ENCODE measurements at places on chromosomes 16 and 17.

DNA sequence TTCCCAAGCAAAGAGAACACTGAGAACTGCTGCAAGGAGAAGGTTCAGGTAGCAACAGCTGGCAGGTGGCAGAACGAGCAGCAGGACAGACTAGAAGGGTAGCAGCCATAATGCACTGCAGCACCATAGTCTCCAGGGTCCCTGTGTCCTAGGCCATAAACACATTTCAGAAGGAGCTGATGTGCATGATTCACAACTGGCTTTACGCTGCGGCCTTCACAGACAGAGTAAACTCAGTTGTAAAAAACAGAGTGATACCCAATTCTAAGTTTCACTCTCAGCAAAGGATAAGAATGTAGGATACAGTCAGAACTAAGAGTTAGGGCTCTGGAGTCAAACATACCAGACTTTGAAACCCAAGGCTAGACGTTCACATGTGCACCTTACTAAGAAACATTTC, 24.4 kb downstream of the ARHGAP17 start:
- no peak for DNase-seq

GRCh38 chr16:19186408-19186807, 18.4 kb downstream of the SYT17 start:
- DNase-seq = no peak

DNA sequence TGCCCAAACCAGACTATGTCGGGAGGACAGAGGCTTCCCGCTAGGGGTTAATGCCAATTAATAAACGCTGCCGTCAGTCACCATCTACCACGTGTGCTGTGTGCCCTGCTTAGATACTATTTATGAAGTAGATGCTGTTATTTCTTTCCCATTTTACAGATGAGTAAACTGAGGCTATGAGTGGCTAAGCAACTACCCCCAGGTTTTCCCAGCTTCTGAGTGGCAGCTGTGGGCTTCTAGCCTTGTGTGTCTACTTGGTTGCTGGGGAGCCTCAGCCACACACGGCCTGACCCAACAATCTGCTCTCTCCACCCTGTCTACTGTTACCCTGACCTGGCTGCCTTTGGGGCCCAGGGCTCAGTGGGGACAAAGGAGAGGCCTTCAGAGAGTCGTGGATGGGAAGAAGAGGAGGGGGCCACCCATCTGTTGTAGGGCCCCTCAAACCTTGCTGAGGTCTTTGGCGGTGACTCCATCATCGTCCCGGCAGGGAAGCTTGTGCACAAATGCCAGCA, 7.1 kb downstream of the GIT1 start:
- DNase-seq = no peak

- DNase-seq = no peak
Observed at GRCh38 chr17:44865931-44866330, 18.2 kb downstream of the HIGD1B start.

- DNase-seq = no peak
Observed at GRCh38 chr17:27207073-27207513, 86.8 kb upstream of the WSB1 start.

DNA sequence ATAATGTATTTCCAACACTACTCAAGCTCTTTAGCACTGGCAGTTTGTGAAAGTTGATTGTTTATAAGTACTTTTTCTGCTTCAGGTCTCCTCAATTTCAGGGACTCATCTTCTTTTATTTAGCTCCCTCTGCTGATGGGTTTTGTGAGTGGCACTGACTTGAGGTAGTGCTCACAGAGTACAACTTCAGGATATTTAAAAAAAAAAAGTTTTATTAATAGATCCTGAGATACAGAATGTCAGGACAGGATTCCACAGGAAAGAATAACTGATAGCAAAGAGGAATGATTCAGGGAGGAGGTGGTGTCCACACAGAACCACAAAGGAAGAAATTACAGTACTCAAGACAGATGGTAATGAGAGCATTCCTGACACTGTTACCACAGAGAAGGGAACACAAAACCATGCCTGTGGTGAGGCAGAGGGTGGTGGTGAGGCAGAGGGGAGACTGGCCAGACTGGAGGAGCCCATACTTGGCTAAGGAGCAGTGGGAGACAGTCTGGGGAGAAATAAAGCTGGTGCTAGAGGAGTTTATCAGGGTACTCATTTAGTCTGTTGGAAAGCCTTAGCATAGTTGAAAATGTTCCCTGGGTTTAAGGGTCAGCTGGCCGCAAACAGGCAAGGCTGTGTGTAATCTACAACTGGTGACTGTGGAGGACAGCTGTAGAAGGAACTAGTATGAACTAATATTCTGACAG, 63.7 kb downstream of the SPAG9 start:
- DNase-seq = no peak

DNA sequence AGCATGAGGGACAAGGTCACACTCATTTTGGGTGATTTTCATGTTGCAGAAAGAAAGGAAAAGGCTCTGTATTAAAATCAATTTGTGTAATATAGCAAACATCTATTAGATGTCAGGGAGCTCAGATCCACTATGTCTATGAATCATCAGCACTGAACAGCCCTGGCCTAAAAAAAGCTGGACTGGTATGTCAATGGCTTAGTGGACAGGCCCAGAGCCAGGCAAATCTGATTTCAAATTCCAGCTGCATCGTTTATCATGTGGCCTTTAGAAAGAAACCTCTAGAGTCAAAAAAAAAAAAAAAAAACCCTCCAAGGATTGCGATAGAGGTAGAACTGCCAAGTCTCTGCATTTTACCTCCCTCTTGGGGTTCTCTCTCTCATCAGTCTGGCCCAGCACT, 5.4 kb downstream of the GAS7 start:
- DNase-seq = no peak

DNA sequence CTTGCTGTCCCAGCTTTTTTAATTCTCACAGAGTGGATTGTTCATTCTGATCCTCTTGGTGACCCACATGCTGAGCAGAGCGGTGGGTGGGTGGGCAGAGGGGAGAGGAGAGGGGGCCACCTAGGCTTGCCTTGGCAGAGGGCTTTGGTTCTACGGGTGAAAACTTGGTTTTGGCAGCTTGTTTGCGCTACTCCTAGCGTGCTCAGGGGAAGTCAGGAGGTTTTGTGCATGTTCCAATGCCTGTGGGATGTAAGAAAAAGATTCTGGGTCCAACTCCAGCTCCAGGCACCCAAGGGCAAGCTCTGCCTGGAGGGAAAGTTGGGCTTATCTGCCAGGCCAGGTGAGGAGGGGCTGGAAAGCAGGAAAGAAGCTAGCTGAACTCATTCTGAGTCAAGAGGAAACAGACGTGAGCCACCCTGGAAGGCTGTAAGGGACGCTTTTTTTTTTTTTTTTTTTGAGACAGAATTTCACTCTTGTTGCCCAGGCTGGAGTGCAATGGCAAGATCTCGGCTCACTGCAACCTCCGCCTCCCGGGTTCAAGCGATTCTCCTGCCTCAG, 169.1 kb downstream of the WSCD1 start:
- DNase-seq = no peak

DNA sequence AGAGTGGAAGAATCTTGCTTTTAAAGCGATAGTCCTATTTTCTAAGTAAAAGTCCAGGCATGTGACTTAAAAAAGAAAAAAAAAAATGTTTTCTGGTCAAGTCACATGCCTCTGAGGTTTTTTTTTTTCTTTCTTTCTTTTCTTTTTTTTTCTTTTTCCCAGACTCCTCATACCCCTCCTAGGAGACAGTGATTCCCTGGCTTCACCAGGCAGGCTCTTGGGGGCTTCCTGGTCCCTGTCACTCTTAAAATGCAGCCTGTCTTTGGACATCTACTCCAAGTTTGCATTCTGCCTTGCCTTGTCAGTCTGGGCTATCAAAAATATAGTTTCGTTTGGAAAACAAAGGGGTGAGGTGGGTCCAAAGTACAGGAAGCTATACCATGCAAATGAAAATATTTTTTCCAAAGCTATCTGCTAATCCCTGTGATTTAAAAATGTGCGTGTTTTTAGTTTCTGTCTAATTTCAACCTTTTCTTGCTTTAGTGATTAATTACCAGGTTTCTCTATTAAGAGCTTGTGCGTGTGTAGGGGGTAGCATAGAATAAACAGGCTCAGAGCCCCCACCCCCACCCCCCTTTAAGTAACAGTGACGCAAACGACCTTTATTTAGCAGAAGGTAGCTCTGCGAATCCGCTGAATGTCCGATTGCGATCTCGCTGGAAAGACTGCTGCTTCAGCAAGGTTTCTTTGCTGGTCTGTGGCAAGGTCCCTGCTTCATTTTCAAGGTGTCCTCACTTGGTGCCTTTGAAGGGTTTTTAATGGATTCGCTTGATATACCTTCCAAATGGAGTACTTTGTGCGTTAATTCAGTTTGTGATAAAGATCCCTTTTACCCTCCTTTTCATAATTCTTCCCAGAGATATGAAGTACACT, 510.2 kb downstream of the WWOX start:
- DNase-seq = no peak

DNA sequence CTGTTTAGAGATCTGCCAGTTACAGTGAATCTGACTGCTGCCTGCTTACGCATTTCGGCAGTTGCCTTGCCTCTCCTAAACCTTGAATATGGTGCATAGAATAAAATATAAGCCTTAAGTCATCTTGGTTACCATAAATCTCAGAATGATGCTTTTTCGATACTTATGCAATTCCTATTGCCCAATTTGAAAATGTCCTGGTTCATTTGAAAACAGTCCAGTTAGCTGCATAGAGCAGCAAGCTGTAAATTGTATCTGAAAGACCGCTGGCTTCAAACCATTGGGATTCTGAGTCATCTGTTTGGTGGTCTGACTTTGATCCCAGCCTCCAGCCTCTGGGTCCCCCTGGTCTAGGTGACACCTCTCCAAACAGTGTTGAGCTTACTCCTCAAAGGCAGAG, 2.7 kb upstream of the PRKCA start:
- DNase-seq = no peak

- no peak for DNase-seq
Observed at GRCh38 chr17:3978421-3979289, 14.4 kb upstream of the ATP2A3 start.

- DNase-seq = no peak
Observed at GRCh38 chr16:87963400-87963799, 12.2 kb downstream of the BANP start.

GRCh38 chr16:10180771-10181163, 1.5 kb downstream of the GRIN2A start:
- no peak for DNase-seq

DNA sequence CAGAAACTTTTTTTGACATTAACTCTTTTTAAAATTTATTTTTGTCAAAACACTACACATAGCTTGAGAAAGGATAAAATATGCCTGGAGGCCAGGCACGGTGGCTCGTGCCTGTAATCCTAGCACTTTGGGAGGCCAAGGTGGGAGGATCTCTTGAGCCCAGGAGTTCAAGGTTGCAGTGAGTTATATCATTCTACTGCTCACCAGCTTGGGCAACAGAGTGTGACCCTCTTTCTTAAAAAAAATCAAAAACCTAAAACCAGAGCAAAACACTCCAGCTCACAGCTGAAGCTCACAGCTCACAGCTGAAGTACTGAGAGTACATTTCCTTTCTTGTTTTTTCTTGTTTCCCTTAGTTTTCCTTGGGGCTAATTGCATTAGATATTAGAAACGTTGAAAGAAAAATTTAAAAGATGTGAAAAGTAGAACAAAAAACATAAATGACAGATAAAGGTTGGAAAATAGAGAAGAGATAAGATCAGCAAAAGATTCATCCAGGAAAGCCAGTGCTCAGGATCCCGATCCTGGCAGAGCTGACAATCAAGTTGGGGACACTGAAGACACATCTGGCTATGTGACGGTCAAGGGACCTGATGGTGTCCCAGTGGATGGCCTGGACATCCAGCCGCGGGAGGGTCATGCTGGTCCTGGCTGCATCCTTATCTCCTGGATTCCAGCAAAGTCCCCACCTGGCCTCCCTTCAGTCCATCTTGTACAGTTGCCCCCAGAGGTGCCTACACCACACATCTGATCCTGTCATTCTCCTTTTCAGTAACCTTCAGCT, 9.8 kb downstream of the CHST6 start:
- DNase-seq = no peak

DNA sequence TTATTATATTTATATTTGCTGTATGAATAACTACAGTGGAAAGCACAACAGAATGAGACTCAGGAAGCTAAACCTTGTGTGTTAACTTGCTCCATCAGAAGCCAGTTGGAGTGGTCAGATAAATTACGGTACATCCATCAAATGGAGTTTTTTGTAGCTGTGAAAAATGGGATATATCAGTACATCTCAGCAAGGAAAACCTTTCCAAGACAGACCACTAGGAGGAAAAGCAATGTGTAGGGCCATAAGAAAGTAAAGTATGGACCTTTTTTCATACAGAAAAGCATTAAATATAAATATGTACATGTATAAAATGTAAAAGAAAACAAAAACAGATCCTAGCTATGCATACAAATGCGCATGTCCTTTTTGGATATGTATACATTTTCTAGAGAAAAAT, 403.8 kb upstream of the CDH11 start:
- no peak for DNase-seq

Data from amygdala (tissue), 56 donors.